ENCODE measurements at places on chromosomes 3 and 15. TPM values are rescaled to one million over a fixed set of nuclear protein-coding genes. Genes with fewer than 3 reads are reported as not detected.

SAMMSON gene
- total RNA-seq: not detected

SOX14 gene
- total RNA-seq: not detected

CCR9 gene
- total RNA-seq: not detected

FAM81A gene
- total RNA-seq: 1.2 TPM

SAMD7 gene
- under 0.01 TPM for total RNA-seq

GOLGA8G gene
- total RNA-seq: not detected

RTP3 gene
- total RNA-seq: not detected

CCR4 gene
- 0.66 TPM for total RNA-seq

TBL1XR1 gene
- total RNA-seq: 147 TPM

EFHB gene
- total RNA-seq: not detected

ARRDC4 gene
- 13.9 TPM for total RNA-seq

TIMP4 gene
- 46.9 TPM for total RNA-seq

ZBTB47 gene
- 18.0 TPM for total RNA-seq

CMTM8 gene
- 24.7 TPM for total RNA-seq

MON1A gene
- 12.5 TPM for total RNA-seq

CACNA1D gene
- 0.96 TPM for total RNA-seq

IL17RE gene
- 22.0 TPM for total RNA-seq

CCDC39 gene
- not detected for total RNA-seq

ACKR4 gene
- total RNA-seq: 1.1 TPM

CISH gene
- total RNA-seq: 29.6 TPM

RPS17 gene
- total RNA-seq: 2,556 TPM

TMIE gene
- not detected for total RNA-seq

CPNE4 gene
- not detected for total RNA-seq

ANKRD63 gene
- not detected for total RNA-seq

ZMYND10 gene
- total RNA-seq: 1.9 TPM
